ENCODE measurements at places on chromosomes 2 and 18. TPM values are rescaled to one million over a fixed set of nuclear protein-coding genes. Genes with fewer than 3 reads are reported as not detected.

Gene COL5A2
- polyA plus RNA-seq, result 13.3 TPM

Gene MC2R
- polyA plus RNA-seq, result not detected

Gene NCKAP5
- 1.1 TPM for polyA plus RNA-seq

Gene SLC38A11
- 0.08 TPM for polyA plus RNA-seq

Gene SP140
- polyA plus RNA-seq, result 0.66 TPM

Gene WDSUB1
- 2.8 TPM for polyA plus RNA-seq

Gene TMEM169
- polyA plus RNA-seq, result 0.15 TPM

Gene SERPINB10
- 0.07 TPM for polyA plus RNA-seq

Gene GULP1
- 11.0 TPM for polyA plus RNA-seq

Gene SLC23A3
- polyA plus RNA-seq, result 0.59 TPM

Gene TTR
- not detected for polyA plus RNA-seq

Gene WDR35
- 4.1 TPM for polyA plus RNA-seq

Gene MOGAT1
- polyA plus RNA-seq, result not detected

Gene AQP12B
- polyA plus RNA-seq, result not detected

Gene PTPRN
- 0.07 TPM for polyA plus RNA-seq

Gene DSG4
- 0.15 TPM for polyA plus RNA-seq

Gene SRD5A2
- polyA plus RNA-seq, result not detected

Gene C2orf78
- polyA plus RNA-seq, result 0.02 TPM

Gene RNF152
- 14.0 TPM for polyA plus RNA-seq

Gene EDAR
- polyA plus RNA-seq, result 0.11 TPM

Data from mammary epithelial cell (primary cell).